ENCODE measurements at places on chromosomes 3 and 15.

GRCh38 chr15:58380280-58380945 lies 51.4 kb upstream of the LIPC start:
- no peak for DNase-seq

DNA sequence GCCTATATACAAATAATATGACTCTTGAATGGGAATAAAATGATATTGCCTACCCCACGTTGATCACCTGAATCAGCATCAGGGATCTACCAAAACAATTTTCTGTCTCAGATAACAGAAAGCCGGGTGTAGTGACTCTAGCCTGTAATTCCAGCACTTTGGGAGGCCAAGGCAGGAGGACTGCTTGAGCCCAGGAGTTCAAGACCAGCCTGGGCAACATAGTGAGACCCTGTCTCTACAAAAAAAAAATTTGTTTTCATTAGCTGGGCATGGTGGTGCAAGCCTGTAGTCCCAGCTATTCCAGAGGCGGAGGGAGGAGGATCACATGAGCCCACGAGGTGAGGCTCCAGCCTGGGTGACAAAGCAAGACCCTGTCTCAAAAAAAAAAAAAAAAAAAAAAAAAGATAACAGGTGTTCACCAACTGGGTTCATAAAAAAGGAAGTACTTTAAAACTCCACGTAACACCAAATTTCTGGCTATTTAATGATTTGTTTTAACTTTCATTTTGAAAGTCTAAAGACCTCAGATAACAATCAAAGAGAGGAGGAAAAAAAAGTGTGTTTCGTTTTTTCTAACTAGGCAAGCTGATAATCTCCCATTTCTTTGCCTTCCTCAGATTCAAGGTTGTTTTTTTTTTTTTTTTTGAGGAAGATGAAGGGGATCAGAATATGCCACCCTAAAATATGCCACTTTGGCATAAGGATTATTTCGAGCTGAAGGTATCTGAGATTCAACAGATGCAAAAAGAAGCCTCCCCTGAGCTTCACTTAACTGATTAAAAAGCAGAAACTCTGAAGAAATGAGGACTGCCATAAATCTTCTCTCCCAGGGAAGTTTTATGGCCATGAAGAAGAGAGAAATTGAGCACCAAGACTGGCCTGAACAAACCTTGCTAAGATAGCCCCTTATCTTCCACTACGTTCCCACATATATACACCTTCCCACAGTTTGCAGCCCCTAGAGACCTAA lies 44.1 kb downstream of the TRANK1 start:
- DNase-seq = no peak

DNA sequence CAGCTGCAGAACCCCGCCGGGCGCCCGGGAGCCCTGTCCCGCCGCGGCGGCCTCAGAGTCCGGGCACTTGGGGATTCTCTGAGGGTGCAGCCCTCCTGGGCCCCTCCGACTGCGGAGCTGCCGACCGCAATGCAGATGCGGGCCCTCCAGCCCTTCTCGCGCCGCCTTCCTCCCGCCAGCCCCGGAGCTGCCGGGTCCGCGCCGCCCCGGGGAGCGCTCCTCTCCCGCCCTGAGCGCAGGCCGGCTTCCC lies 320 bp upstream of the ACAN start:
- DNase-seq = no peak

DNA sequence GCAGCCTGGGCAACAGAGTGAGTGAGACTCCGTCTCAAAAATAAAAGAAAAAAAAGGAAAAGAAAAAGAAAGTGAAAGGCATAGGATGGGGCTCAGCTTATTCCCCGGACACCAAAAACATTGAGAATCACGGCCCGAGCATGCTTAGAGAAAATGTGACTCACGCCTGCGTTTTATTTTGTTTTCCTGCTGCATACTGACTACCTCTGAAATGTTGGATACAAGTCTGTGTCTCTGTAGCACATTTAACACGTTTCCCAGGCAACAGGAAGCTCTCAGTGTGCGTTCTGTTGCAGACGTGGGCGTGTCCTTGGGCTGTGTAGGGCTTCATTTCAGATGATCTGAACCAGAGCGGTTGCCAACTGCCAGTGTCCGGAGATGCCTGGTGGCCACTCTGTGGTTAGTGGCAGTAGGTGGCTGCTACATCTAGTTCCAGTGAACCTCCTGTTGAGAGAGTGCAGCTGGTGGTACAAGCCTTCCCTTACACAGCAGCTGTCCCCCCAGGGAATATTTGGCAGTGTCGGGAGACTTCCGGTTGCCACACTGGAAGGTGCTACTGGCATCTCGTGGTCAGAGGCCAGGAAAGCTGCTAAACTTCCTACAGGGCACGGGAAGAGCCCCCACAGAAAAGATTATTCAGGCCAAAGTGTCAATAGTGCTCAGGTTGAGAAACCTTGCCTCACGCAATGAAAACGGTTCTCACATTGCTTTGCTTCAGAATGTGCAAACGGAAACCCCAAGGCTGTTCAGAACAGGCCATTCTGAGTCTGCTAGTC lies 3.0 kb downstream of the SLC51A start:
- DNase-seq = no peak

- DNase-seq = no peak
These were observed 10.0 kb upstream of the EHD4 start for GRCh38 chr15:41982133-41982930.

Data from hematopoietic multipotent progenitor cell (in vitro differentiated cells).